ENCODE measurements at places on chromosomes 2 and 18.

- no peak for DNase-seq
Measured at GRCh38 chr2:10537522-10538199, 89.5 kb upstream of the ODC1 start.

DNA sequence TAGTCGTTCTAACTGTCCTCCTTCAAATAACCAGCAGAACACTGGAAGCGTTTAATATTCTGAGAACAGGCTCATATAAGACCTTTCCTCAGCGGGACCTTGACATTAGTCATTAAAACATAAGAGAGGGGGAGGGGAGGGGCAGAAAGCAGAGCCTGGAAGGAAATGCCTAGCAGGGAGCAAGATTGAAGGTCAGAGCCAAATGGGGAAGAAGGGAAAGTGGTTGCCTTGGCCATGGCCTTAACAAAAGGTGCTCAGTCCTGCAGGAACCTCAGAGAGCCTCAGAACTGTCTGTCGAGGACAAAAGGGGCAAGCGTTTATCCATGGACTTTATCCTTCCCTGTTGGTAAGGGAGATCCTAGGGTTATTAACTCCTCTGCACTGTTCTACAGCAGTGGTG lies 856 bp upstream of the PLA2R1 start:
- DNase-seq, result no peak

DNA sequence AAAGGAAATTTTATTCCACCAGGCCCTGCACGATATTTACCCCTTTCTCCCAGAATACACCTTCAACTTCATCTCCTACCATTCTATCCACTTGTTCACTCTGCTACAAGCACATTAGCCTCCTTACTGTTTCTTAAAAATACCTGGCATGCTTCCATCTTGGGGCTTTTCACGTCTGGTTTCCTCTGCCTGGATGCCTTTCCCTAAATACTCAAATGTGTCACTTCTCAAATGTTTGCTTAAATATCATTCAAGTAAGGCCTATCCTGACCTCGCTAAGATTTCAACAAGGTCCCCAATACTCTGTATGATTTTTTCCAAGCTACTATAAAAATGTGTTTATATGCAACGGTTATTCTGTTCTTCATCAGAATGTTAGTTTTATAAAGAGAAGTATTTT lies 433.0 kb upstream of the CHAC2 start:
- no peak for DNase-seq

- DNase-seq, result no peak
Measured at GRCh38 chr2:62176801-62177200, 19.1 kb upstream of the B3GNT2 start.
